ENCODE measurements at places on chromosomes 1 and 21. TPM values are rescaled to one million over a fixed set of nuclear protein-coding genes. Genes with fewer than 3 reads are reported as not detected.
A peak's percentile ranks its signal among the peaks of the same experiment; 100 is the strongest.

The TMPRSS3 gene
- polyA plus RNA-seq, result 0.18 TPM

The C1QC gene
- 114 TPM for polyA plus RNA-seq

The PLPPR5 gene
- 0.16 TPM for polyA plus RNA-seq

DNA sequence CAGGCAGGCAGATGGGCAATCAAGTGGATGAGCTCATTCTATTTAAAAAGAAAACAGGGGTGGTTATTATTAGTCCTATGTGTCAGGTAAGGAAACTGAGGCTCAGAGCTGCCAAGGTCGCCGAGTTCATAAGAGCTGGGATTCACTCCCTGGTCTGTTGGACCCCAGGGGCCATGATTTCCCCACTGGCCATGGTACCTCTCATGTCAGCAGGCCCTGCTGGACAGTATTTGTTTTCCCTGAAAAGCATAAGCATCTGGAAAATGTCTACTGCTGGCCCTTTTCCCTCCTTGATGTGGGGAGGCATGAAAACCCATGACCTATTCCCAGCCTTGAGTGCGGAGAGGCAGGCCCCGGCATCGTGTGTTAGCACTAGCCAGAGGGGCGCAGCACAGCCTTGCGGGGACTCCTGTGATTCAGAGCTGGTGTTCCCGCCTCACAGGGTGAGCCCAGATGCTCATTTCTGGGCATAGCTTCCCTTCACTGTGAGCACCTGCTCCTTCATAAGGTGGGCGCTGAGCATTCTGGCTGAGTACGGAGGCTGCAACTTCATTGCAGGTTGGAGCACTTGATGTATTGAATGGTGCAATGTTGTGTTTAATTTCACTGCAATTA, 617.5 kb downstream of the PTPRU start:
- H3K4me3 ChIP-seq, result no peak overlapping the region
- DNase-seq, result no peak
- H3K4me1 ChIP-seq, result no peaks in the 10 kb centered on the region
- no peak overlapping the region for H3K27ac ChIP-seq
- no peaks in the 10 kb centered on the region for H3K27me3 ChIP-seq

DNA sequence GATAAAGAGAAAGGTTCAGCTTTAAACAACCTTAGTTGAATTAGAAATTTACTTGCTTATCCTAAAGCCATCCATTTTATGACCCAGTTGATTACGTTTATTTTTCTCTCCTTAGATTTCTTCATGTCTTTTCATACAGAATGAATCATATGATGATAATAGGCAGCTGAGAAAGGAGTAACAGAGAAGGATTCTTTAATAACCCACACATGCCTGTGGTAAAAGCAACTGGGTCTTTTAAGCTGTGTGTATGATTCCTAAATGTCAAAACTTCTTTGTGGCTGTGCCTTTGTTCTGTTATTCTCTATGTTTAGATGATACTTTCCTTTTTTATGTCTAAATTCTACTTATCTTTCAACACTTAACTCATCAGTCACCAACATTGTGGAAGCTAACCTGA, 626.5 kb downstream of the NCAM2 start:
- no peaks in the 10 kb centered on the region for H3K4me1 ChIP-seq
- no peak overlapping the region for H3K27ac ChIP-seq
- DNase-seq, result no peak
- no peaks in the 10 kb centered on the region for H3K36me3 ChIP-seq
- no peaks in the 10 kb centered on the region for H3K27me3 ChIP-seq
- no peak overlapping the region for H3K4me3 ChIP-seq

DNA sequence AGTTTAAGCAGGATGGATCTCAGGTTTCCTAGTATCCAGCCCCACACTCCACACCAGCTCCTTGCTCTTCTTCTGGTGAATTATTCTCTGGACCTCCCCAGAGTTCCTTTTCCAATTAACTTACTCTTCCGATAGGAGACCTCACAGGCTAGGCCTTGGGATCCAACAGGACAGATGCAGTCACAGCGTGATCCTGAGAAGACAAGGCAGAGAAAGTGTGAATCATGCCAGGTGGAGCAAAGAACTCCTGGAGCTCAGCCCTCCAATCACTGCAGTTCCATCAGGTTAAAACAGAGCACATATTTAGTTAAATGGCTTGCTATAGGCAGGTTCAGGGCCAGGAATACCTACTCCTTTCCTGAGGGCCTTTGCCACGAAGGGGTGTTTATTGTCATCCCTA, 34.1 kb downstream of the C8B start:
- no peaks in the 10 kb centered on the region for H3K36me3 ChIP-seq
- H3K27ac ChIP-seq, result no peak overlapping the region
- H3K4me3 ChIP-seq, result no peak overlapping the region
- DNase-seq, result no peak
- H3K4me1 ChIP-seq, result no peaks in the 10 kb centered on the region
- H3K27me3 ChIP-seq, result no peaks in the 10 kb centered on the region

DNA sequence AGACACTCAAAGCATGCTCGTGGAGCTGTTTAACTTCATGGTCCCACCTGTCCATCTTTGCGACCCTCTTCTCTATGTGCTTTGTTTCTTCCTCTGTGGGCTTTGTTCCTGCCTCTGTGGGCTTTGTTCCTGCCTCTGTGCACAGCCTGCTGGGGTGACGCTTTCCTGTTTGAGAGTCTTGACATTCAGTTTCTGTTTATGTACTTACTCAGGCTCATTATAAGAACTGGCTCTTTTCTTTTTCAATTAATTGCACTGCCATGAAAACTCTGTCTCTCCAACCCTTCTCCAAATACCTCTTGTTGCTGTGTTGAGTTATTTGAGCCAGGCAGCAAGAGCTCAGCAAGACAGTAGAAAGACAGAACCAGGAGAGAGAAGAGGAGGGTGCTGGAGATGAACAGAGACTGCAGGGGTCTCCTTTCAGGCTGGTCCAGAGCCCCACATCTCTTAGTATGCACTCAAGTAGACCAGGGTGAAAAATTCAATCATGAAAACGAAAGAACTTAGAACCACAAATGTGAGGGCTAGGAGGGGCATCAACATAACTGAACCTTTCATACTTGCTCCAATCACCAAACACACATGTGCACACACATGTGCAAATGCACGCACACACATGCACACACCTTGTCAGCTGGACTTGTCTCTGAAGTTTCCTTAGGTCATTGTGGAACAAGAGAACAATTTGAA, 88.3 kb upstream of the SGIP1 start:
- H3K36me3 ChIP-seq, result no peaks in the 10 kb centered on the region
- no peak overlapping the region for H3K4me3 ChIP-seq

- peak overlapping the region; percentile 31 for H3K27ac ChIP-seq
- H3K36me3 ChIP-seq, result no peaks in the 10 kb centered on the region
- DNase-seq, result peak; percentile 54
- H3K27me3 ChIP-seq, result no peaks in the 10 kb centered on the region
Measured at GRCh38 chr1:218480137-218480536, 135.0 kb downstream of the TGFB2 start.

- DNase-seq, result no peak
- H3K27ac ChIP-seq, result no peak overlapping the region
- H3K27me3 ChIP-seq, result no peaks in the 10 kb centered on the region
- H3K4me3 ChIP-seq, result no peak overlapping the region
- H3K36me3 ChIP-seq, result no peaks in the 10 kb centered on the region
Measured at GRCh38 chr1:53276902-53277281, 38.6 kb upstream of the MAGOH start.

DNA sequence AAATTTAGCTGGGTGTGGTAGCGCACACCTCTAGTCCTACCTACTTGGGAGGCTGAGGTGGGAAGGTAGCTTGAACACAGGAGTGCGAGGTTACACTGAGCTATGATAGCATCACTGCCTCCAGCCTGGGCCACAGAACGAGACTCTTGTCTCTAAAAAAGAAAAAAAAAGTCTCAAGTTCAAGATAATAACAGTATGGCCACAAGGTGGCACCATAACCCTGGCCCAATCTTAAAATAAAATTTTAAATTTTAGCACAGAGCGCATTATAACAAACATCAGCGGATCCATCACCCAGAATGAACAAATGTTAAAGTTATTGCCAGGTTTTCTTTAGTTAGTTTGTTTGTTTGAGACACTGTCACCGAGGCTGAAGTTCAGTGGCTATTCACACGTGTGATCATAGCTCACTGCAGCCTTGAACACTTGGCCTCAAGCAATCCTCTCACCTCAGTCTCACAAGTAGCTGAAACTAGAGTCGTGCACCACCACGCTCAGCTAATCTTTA, 2.9 kb upstream of the HTR6 start:
- H3K4me1 ChIP-seq, result peaks cover 2% of the 10 kb centered on the region
- H3K27ac ChIP-seq, result no peak overlapping the region
- H3K4me3 ChIP-seq, result no peak overlapping the region
- no peaks in the 10 kb centered on the region for H3K36me3 ChIP-seq

DNA sequence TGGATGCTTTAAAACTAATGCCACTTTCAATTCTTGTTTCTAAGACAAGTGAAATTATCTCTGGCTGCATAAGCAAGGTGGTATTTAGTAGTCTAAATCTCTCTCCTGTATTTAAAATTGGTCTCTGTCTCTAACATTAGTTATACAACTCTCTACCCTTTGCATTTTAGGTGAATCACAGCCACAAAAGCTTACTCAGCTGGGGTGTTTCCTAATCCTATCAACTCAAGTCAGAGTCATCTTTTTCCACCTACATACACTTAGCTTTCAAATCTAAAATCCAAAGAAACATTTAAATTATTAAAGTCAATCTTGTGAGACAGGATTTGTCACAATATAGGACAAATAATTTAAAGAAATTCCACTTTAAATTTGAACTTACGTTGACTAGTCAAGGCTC, 255.1 kb upstream of the CXADR start:
- no peaks in the 10 kb centered on the region for H3K27me3 ChIP-seq
- no peaks in the 10 kb centered on the region for H3K36me3 ChIP-seq
- no peak for DNase-seq
- H3K4me1 ChIP-seq, result no peaks in the 10 kb centered on the region
- no peak overlapping the region for H3K4me3 ChIP-seq
